ENCODE measurements at places on chromosomes 1 and 21.

DNA sequence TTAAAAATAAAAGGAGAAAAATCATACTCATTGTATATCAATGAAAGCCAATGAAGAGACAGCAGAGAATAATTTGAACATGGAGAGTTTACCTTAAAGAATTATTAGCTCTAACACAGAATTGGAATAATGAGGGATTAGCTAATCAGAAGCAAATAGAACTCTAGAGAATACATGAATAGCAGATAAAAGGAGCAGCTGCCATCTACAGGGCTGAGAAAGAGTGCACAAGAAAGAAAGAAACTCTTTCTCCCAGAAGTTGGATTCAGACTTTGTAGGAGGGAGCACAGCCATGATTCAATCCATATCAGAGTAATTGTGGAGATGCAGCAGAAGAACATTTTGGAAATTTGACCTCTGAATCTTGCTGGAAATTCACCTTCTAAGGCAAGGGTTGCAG, 1171.2 kb downstream of the PLA2G4A start:
- no peak for DNase-seq

DNA sequence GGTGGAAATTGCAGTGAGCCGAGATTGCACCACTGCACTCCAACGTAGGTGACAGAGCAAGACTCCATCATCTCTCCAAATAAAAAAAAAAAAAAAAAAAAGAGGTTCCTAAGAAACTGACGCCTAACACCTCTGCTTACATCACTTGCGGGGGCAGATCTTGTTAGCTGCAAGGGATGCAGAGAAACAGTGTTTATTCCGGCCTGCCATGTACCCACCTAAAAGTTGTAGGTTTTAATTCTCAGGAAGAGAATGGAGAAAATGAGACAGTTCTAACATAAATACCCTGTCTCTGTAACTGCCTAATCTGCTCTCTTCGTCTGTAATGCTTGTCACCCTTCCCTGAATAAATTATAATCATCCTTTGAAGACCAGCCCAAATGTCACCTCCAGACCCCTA, 9.0 kb upstream of the SRSF4 start:
- no peak for DNase-seq

- peak; percentile 61 for DNase-seq
These were observed 142.5 kb downstream of the TNR start for GRCh38 chr1:175600721-175601440.

GRCh38 chr1:158180741-158181576, at the start of gene CD1D:
Gene CD1D (plus strand): TSS chr1:158180895. CDS start chr1:158181102, 207 bp downstream.
- DNase-seq = peak; percentile 15

GRCh38 chr1:94866164-94866807, 46.1 kb downstream of the SLC44A3 start:
- DNase-seq = no peak

DNA sequence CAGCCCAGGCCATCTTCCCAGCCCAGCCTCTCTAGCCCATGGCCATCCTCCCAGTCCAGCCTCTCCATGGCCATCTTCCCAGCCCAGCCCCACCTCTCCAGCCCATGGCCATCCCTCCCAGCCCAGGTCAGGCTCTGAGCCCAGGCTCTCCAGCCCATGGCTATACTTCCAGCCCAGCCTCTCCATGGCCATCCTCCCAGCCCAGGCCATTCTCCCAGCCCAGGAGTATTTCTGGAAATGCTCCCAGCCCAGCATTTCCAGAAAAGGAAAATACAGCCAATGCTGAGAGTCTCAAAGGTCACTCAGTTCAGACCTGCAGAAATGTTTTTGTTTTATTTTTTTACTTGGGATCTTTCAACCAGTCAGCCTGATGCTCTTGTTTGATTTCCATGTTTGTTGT, 70.0 kb upstream of the ZNF281 start:
- DNase-seq = no peak

GRCh38 chr1:71166178-71167173, 85.6 kb upstream of the ZRANB2 start:
- DNase-seq = no peak

GRCh38 chr1:30366911-30367310, 356.5 kb downstream of the MATN1 start:
- DNase-seq = no peak

DNA sequence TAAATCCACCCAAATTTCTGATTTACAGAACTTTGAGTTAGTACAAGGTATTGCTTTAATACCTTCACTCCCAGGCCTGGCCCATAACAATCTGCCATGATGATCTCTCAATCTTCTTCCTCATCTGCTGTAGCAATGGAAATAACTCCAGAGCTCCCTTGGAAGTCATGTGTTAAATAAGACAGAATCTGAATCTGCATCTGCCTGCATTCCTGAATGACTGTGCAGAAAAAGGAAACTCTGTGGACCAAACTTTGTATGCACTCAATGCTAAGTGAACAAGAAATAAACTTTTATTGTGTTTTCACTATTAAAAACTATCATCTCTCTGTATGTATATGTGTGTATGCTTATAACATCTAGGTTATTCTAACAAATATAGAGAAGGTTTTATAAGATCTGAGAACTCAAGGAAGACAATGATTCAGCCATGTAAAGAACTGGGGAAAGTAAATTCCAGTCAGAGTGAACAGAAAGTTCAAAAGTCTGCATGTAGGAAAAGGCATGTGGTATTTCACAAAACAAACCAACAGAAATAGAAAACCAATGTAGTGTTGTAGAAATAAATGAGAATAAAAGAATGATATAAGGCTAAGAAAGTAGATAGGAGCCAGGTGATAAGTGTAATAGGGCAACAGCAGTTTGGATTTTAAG, 390.2 kb downstream of the USH2A start:
- DNase-seq = no peak

- DNase-seq = no peak
These were observed 268.4 kb downstream of the PLPP3 start for GRCh38 chr1:56310945-56311344.

GRCh38 chr1:82634266-82634665, 833.5 kb downstream of the ADGRL2 start:
- no peak for DNase-seq

- DNase-seq = no peak
These were observed 37.3 kb upstream of the KHDRBS1 start for GRCh38 chr1:31976401-31976800.

GRCh38 chr1:35888255-35888654, 5.2 kb downstream of the AGO1 start:
- no peak for DNase-seq

DNA sequence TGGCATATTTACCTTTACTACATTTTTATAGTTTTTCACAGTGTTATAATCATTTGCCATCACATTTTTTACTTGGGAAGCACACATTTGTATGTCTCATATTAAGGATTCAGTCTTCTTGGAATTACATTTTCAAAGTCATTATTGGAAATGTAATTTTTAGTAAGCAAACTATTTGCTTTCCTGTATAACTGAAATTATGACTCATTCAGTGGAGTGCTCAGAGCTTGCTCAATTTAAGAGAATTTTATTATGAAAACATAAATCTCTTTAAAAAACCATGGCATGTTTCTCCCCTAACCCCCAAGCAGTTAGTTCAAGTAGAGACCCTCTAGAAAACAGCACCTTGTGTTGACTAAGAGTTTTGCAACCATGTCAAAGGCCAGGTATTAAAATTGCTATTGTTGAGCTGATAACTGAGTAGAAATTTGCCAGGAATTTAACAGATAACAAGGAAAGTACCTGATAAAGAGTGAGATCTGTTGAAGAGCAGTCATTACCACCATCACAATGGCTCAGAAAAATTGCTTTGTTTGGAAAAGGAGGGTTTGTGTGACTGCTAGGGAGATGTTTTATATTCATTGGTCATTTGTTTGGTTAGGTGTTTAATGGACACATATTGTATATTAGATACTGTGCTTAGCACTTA, 105.9 kb downstream of the KCNK2 start:
- no peak for DNase-seq

GRCh38 chr1:92839442-92839841, 7.6 kb downstream of the RPL5 start:
- DNase-seq = no peak

DNA sequence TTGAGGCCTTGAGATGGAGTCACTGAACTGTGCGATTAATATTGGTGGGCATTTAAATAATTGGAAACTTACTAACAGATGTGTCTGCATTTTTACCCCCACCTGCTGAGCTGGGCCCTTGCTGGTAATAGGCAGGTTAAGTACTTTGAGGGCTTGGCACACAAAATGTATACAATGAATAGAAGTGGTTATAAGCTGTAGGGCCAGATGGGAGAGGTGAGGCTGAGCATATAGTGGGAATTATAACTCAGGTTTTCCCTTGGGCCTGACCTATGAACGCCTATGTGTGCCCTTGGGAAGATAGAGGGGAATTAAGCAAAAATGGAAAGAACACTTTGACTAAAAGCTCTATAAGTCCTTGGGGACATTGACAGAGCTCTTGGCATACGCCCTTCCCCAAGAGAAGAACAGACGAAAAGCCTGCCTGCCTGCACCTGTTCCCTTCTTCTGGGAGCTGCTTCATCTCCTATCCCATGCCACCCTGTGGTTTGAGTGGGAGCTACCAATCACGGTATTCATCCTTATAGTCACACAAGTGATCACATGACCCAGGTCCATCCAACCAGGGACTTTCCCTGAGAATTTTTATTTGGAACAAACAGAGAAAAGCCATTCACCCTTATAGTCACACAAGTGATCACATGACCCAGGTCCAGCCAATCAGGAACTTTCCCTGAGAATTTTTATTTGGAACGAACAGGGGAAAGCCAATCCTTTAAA, 260.7 kb upstream of the CSF3R start:
- DNase-seq = no peak

- no peak for DNase-seq
These were observed 14.9 kb upstream of the CD5L start for GRCh38 chr1:157856538-157856937.

DNA sequence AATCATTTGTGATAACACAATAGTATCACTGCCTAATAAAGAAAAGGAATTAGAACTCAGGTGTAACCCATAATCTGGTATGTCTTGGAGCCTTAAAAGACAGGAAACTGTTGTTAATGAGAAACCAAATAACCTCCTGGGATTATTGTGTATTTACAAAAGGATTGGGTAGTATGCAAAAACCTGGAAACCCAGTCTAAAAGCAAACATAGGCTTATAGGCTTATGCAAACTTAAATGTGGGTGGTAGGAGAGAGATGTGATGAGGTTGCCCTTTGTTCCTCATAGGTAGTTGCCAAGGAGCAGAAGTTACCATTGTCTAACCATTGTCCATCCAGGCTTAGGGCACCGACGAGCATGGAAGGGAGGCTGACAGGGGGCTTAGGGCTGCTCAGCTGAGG, 165.8 kb downstream of the AK5 start:
- DNase-seq = no peak

GRCh38 chr1:236033336-236033735, 31.6 kb downstream of the NID1 start:
- no peak for DNase-seq

DNA sequence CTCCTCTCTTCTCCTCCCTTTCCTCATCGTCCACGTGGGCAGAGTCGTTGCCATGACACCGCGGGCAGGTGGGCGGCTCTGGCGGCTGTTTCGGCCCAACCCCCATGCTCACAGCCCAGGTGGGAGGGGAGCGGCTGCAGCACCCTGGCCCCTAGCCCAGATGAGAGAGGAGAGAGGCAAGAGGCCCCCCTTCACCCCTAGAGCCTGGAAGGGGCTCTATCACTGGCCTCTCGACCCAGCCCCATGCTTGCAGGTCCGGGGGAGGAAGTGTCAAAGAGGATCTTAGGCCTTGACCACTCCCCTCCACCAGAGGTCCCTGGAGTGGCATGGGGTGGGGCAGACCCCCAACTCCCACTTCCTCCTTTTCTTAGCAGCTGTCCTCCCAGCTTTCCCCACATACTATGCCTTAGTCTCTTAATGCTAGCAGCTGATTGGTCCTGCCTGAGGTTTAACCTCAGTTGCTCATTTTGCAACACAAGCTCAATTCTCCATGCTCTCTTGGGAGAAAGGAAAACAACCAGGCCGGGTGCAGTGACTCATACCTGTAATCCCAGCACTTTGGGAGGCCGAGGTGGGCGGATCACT, 10.4 kb downstream of the DLGAP3 start:
- peak; percentile 56 for DNase-seq

- DNase-seq = no peak
These were observed 20.7 kb downstream of the EFNA3 start for GRCh38 chr1:155099331-155099730.

DNA sequence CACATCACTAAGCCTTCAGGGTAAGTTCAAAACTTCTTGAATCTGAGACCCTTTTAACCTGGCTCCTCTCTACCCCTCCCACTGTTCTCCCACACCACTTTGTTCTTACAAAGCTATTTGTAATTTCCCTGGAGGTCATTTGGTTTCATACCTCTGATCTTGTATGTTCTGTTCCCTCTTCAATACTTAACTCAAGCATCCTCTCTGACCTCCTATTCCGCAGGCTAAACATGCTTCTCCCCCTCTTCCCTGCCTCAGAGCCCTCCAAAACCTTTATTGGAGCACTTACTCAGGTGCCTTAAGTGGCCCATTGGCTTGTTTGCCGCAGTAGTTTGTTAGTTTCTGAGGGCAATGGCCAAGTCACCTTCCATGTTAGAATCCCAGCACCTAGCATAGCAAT, 54.8 kb downstream of the SSX2IP start:
- no peak for DNase-seq

DNA sequence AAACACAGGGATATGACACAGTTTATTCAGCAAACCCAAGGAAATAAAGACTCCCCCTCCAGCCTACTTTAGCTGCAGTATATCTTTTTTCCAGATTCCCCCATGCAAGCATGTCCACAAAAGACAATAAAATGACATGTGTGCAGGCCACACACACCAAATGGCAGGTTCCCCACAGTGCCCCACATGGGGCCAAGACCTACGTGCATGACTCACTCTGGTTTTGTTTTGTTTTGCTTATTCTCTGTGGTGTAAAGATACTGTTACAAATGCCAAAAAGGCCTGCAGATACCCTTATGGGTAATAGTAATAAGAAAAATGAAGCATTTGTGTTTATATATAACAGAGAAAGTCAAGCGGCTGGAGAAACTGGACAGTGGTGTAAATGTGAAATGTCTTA, 71.6 kb downstream of the RD3 start:
- no peak for DNase-seq

- no peak for DNase-seq
These were observed 239.8 kb downstream of the USH2A start for GRCh38 chr1:216183454-216183853.

- no peak for DNase-seq
These were observed 2.0 kb downstream of the GPR88 start for GRCh38 chr1:100539836-100540536.

DNA sequence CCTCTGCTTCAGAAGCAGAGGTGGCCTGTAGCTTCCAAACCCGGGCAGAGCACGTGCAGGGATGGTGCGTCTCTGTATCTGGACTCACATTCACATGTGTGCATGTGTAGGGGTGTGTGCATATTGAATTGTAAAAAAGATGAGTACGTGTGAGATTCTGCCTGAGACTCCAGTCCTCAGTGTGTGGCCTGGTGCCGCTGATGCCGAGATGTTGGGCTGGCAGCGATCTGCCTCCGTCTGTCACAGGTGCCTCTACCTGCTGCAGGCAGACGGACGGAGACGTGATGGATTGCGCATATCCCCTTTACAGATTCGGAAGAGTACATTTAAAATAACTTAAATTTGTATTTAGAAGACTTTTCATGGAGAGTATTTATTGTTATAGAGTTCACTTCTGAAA, 53.6 kb downstream of the ADARB1 start:
- no peak for DNase-seq

Measured in stimulated activated naive B cell treated with anti-CD40 and anti-IgM and Interleukin-4, amounts not matched to agents 10 μg/mL and 1 μg/mL and 100 μg/mL, for 72 hours (primary cell).